ENCODE measurements at places on chromosomes 5 and 9.

DNA sequence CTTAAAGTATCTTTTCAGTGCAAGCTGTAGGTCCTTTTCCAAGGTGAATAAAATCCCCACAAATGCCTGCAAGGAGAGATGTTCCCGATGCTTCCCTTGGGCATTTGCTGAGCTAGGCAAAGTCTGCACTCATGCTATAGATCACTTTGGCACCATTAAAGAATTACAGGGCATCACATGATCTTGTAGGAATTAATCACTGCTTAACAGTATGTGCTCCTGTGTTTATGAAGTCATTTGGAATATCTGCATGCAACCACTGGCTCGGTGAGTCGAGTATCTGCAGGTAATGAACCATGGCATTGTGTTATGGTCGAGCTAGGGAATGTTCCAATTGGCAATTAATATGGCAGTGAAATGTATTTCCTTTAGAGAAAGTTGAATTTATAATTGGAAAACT is 615.1 kb downstream of the TLE1 start:
- no peaks in the 10 kb centered on the region for H3K4me1 ChIP-seq
- no peak for DNase-seq
- no peaks in the 10 kb centered on the region for H3K36me3 ChIP-seq
- no peak overlapping the region for H3K27ac ChIP-seq

- H3K36me3 ChIP-seq, result no peaks in the 10 kb centered on the region
- DNase-seq, result no peak
- H3K27ac ChIP-seq, result no peak overlapping the region
- H3K27me3 ChIP-seq, result no peaks in the 10 kb centered on the region
- no peak overlapping the region for H3K4me3 ChIP-seq
These were observed 76.7 kb downstream of the SVEP1 start for GRCh38 chr9:110502842-110503241.

DNA sequence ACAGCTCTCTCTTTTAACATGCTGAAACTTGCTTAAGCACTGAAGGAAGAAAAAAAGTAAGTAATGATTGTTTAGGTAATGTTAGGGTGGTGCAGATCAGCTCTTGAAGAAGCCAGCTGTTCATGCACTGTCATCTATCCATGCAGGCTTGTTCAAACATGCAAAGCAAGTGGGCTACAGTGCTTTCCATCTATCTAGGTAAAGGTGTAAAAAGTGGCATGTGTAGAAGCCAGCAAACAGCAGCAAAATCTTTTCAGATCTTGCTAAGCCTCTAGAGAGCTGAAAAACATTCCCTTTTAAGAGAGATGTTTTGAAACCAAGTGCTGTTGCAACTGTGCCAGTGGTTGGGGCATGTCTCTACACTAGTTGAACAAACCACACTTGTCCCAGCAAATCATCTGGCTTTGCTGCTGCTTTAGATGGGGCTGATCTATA is 214.4 kb downstream of the EFNA5 start:
- no peak for DNase-seq
- no peaks in the 10 kb centered on the region for H3K27me3 ChIP-seq
- H3K4me3 ChIP-seq, result no peak overlapping the region
- no peaks in the 10 kb centered on the region for H3K4me1 ChIP-seq

- H3K36me3 ChIP-seq, result no peaks in the 10 kb centered on the region
- H3K27ac ChIP-seq, result no peak overlapping the region
- H3K27me3 ChIP-seq, result no peaks in the 10 kb centered on the region
These were observed 2.1 kb upstream of the HMGCS1 start for GRCh38 chr5:43315263-43315662.

GRCh38 chr9:136542241-136543040 is 3.4 kb downstream of the NOTCH1 start:
- peaks cover 80% of the 10 kb centered on the region for H3K4me1 ChIP-seq
- peaks cover 43% of the 10 kb centered on the region for H3K36me3 ChIP-seq
- peak overlapping the region; percentile 18 for H3K27ac ChIP-seq
- no peak for DNase-seq
- H3K27me3 ChIP-seq, result no peaks in the 10 kb centered on the region
- no peak overlapping the region for H3K4me3 ChIP-seq

- no peaks in the 10 kb centered on the region for H3K36me3 ChIP-seq
- H3K4me3 ChIP-seq, result no peak overlapping the region
These were observed 46.1 kb upstream of the CER1 start for GRCh38 chr9:14768405-14769229.

GRCh38 chr5:3740546-3741373 is 145.1 kb downstream of the IRX1 start:
- no peak for DNase-seq
- no peaks in the 10 kb centered on the region for H3K4me1 ChIP-seq
- no peak overlapping the region for H3K27ac ChIP-seq
- H3K36me3 ChIP-seq, result no peaks in the 10 kb centered on the region
- H3K4me3 ChIP-seq, result no peak overlapping the region

DNA sequence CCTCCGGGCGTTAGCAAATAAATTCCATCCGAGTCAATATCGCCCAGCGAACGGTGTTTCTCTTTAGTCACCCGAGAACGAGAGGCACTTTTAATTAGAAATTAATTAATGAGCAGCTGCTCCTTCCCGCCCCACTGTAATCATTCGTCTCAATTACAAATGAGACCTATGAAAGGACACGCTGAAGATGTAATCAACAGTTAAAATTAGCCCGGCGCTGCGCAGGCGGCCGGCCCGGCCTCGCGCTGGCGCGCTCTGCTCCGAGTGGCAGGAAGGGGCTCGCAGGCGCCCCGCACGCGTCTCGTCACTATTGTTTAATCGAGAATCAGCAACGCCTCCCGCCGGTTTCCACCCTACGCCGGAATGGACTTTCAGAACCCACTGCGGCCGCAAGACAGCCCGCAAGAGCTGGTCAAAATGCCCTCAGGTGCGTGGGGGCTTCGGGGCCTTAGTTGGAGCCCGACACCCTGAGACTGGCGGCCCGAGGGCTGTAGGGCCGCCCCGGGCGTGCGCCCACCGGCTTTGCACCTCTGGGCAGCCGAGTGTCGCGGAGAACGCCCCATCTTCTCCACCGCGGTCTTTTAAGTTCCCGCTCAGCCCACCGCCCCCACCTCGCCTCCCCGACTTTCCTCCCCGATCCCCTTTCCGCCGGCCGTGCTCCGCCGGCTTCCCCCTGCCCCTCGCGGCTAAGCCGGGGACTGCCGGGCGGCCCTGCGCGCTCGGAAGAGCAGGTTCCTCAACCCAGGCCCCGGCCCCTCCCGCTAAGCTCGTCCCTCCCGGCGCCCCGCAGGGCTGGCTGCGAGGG is 597 bp upstream of the IRX4 start:
- H3K4me3 ChIP-seq, result peak overlapping the region; percentile 34
- no peak for DNase-seq
- peaks cover 24% of the 10 kb centered on the region for H3K4me1 ChIP-seq
- peaks cover 96% of the 10 kb centered on the region for H3K27me3 ChIP-seq

- DNase-seq, result no peak
- peaks cover 5% of the 10 kb centered on the region for H3K4me1 ChIP-seq
- no peaks in the 10 kb centered on the region for H3K36me3 ChIP-seq
- no peaks in the 10 kb centered on the region for H3K27me3 ChIP-seq
- H3K4me3 ChIP-seq, result no peak overlapping the region
- H3K27ac ChIP-seq, result no peak overlapping the region
These were observed 13.6 kb upstream of the PALM2AKAP2 start for GRCh38 chr9:109766351-109766750.

DNA sequence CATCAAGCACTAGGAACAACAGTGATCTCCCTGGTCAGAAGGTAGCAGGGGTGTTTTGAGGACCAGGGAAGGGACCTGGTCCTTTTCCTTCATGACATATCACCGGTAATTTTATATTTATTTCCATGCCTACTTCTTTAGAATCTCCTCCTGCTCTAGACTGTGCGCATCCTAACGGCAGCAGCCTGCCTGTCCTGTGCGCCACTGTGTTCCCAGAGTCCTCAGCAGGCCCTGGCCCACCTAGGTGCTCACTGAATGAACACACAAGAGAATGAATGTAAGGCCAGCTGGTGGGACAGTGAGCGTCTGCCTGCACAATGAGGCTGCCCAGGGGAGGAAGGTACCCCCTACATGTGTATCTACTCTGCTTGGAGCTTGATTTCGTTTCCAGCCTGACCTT is 51.5 kb downstream of the C5orf15 start:
- H3K36me3 ChIP-seq, result no peaks in the 10 kb centered on the region
- DNase-seq, result no peak
- no peak overlapping the region for H3K27ac ChIP-seq
- H3K27me3 ChIP-seq, result no peaks in the 10 kb centered on the region
- no peak overlapping the region for H3K4me3 ChIP-seq
- H3K4me1 ChIP-seq, result no peaks in the 10 kb centered on the region

GRCh38 chr9:108104991-108105390 is 615.4 kb upstream of the KLF4 start:
- no peak overlapping the region for H3K27ac ChIP-seq
- no peaks in the 10 kb centered on the region for H3K27me3 ChIP-seq
- H3K36me3 ChIP-seq, result no peaks in the 10 kb centered on the region
- DNase-seq, result no peak

- no peaks in the 10 kb centered on the region for H3K36me3 ChIP-seq
- H3K4me1 ChIP-seq, result no peaks in the 10 kb centered on the region
- DNase-seq, result peak; percentile 91
- H3K27me3 ChIP-seq, result no peaks in the 10 kb centered on the region
These were observed 59.9 kb downstream of the ZFAND5 start for GRCh38 chr9:72305102-72305546.

DNA sequence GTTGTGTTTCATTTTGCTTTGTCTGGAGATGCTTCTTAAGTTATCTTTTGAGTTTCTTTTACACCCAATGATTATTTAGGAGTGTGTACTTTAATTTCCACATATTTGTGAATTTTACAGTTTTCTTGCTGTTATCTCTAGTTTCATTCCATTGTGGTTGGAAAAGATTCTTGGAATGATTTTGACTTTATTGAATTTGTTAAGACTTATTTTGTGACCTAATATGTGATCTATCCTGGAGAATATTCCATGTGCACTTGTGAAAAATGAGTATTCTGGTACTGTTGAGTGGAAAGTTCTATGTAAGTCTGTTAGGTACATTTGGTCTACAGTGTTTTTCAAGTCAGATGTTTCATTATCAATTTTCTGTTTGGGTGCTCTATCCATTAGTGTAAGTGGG is 24.4 kb upstream of the GRAMD2B start:
- H3K27me3 ChIP-seq, result no peaks in the 10 kb centered on the region
- peaks cover 3% of the 10 kb centered on the region for H3K4me1 ChIP-seq
- H3K36me3 ChIP-seq, result no peaks in the 10 kb centered on the region
- no peak for DNase-seq
- H3K4me3 ChIP-seq, result no peak overlapping the region
- H3K27ac ChIP-seq, result no peak overlapping the region

DNA sequence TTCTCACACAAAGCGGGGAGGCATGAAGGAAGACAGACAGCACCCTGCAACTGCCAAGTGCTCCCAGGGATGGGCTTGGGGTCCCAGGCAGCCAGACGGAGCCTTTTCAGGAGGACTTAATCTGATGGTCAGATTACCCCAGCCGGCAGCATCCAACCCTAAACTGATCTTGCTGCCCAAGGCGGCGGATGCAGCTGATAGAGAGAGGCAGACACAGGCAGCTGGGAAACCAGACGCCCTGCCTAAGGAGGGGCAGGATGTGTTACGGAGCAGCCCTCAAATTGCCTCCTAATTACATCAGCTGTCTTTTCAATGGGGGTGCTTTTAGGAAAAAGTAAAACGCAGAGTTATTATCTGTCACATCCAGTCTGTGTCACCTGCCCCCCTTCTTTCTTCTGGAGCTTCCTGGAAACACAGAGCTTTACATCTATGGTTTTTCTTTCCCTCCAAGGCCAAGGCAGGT is 190.9 kb upstream of the PANK3 start:
- H3K36me3 ChIP-seq, result no peaks in the 10 kb centered on the region
- H3K27me3 ChIP-seq, result no peaks in the 10 kb centered on the region
- H3K4me3 ChIP-seq, result no peak overlapping the region
- no peak for DNase-seq

GRCh38 chr5:121974261-121974660 is 12.5 kb downstream of the SRFBP1 start:
- H3K4me1 ChIP-seq, result peaks cover 3% of the 10 kb centered on the region
- H3K36me3 ChIP-seq, result no peaks in the 10 kb centered on the region
- H3K4me3 ChIP-seq, result no peak overlapping the region
- H3K27me3 ChIP-seq, result no peaks in the 10 kb centered on the region

DNA sequence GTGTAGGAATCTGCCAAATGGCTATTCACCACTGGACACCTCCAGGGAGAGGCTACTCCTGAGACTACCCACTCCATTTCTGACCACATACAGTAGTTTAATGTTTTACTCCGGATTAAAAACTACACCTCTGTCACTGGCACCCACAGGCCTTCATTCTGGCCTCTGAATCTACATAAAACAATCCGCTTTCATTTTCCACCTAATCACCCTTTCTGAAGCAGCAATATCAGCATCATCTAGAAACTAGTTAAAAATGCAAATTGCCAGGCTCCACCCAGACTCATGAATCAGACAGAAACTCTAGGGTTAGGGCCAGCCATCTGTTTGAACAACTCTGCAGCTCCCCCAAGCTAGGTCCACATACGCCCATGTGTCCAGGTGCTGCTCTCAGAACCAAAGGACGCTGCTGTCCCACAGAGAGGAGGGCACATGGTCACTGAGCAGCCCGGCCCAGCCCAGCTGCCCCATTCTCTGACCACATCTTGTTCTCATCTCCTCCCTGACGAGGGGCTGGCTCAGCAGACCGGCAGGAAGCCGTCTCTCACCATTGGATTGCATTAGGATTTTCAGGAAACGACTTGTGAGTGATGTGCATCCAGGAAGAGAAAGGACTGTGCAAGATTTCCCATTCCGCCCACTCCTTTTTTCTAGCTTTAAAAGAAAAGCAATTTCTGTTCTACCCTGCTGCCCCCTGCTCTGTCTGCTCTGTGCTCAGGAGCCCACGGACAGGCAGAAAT is 34.7 kb downstream of the ADAM19 start:
- H3K27me3 ChIP-seq, result no peaks in the 10 kb centered on the region
- H3K36me3 ChIP-seq, result peaks cover 20% of the 10 kb centered on the region
- peak overlapping the region; percentile 31 for H3K27ac ChIP-seq
- DNase-seq, result peak; percentile 45

- peak; percentile 20 for DNase-seq
- H3K27ac ChIP-seq, result peak overlapping the region; percentile 2
- H3K4me1 ChIP-seq, result no peaks in the 10 kb centered on the region
- H3K27me3 ChIP-seq, result no peaks in the 10 kb centered on the region
- H3K4me3 ChIP-seq, result no peak overlapping the region
These were observed 181.7 kb upstream of the SLC30A5 start for GRCh38 chr5:68911840-68912690.

GRCh38 chr9:135340726-135341475 is 138.7 kb upstream of the PPP1R26 start:
- no peak overlapping the region for H3K4me3 ChIP-seq
- peaks cover 10% of the 10 kb centered on the region for H3K4me1 ChIP-seq
- no peak overlapping the region for H3K27ac ChIP-seq
- no peaks in the 10 kb centered on the region for H3K36me3 ChIP-seq
- H3K27me3 ChIP-seq, result peaks cover 45% of the 10 kb centered on the region

DNA sequence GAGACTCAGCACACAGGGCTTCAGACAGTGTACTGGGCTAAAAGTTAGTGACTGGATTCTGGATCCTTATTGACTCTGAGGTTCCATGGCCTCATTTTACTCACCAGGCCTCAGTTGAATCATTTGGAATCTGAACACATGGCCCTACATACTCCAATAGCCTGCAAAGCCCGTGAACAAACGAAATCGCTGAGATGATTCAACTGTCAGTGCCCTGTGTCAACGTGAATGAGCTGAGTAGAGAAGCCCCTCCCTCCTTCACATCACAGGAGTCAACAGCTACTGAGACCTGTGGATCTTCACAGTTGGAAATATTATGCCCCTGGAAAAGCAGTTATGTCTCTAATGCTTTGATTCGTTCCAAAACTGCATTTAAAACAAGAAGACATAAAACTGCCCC is 429.3 kb downstream of the GADD45G start:
- H3K36me3 ChIP-seq, result no peaks in the 10 kb centered on the region
- H3K27ac ChIP-seq, result no peak overlapping the region
- no peaks in the 10 kb centered on the region for H3K4me1 ChIP-seq
- H3K27me3 ChIP-seq, result no peaks in the 10 kb centered on the region

GRCh38 chr5:33075731-33076130 is 364.6 kb downstream of the NPR3 start:
- H3K36me3 ChIP-seq, result no peaks in the 10 kb centered on the region
- H3K27ac ChIP-seq, result no peak overlapping the region
- no peaks in the 10 kb centered on the region for H3K27me3 ChIP-seq
- DNase-seq, result no peak
- H3K4me1 ChIP-seq, result peaks cover 4% of the 10 kb centered on the region

Measured in heart right ventricle (tissue), 16 donors.